Activated CD8-positive, alpha-beta memory T cell treated with anti-CD3 and anti-CD28 coated beads for 4 hours (primary cell): ENCODE measurements at places on chromosomes 5 and 9.

DNA sequence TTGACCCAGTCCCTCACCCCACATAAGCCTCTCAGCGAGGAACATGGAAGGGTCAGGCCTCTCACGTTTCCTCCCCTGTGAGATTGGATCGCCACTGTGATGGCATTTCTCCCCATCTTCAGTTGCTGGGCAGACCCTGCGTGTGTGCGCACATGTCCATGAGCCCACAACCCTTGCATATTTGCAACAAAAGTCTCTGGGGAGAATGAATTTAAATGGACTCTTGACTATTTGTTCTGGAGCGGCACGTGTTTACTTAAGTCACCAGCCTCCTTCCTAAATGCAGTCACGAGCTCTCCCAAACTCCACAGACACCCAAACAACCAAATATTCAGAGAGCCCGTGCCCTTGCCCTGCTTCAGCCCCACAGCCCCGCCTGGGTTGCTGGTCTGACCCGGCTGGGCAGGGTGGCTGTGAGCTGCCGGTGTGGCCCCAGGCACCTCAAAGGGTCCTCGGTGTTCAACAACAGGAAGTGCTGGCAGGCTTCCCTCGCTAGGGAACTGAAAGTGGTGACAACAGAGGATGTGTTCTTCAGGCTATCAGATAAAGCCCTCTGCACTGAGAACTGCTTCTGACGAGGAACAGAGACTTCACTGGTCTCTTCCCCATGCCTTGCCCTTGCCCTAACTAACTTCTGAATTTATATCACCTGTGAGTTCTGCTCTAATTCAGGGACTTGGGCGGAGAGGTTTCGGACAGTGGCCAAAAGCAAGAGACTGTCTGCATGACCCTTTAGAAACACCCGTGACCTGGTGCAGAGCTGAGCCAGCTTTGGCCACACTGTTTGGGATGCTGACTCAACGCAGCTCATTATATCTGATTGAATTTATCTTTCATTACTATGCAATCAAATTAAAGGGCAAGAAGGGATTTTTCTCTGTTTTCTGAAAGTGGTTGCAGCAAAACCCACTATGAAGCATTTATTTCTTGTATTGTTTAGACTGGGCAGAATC, 19.2 kb upstream of the CD180 start:
- DNase-seq, result peak; percentile 20

DNA sequence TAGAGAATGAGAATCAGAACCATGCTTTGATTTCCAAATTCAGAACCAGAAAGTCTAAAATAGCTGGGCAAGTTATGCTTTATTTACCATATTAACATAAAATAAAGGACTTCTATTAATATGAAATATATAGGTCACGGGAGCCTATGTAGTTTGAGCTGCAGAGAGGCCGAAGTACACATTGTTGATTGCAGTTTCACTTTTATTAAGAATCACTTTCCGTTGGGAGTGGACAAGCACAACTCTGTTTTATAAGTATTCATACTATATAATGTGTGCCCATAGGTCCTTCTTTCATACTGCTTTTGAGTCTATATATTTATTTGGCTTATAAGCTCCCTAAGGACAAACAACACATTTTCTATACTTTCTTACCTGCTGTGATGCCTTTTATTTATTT, 58.7 kb upstream of the DMRT3 start:
- no peak for DNase-seq

DNA sequence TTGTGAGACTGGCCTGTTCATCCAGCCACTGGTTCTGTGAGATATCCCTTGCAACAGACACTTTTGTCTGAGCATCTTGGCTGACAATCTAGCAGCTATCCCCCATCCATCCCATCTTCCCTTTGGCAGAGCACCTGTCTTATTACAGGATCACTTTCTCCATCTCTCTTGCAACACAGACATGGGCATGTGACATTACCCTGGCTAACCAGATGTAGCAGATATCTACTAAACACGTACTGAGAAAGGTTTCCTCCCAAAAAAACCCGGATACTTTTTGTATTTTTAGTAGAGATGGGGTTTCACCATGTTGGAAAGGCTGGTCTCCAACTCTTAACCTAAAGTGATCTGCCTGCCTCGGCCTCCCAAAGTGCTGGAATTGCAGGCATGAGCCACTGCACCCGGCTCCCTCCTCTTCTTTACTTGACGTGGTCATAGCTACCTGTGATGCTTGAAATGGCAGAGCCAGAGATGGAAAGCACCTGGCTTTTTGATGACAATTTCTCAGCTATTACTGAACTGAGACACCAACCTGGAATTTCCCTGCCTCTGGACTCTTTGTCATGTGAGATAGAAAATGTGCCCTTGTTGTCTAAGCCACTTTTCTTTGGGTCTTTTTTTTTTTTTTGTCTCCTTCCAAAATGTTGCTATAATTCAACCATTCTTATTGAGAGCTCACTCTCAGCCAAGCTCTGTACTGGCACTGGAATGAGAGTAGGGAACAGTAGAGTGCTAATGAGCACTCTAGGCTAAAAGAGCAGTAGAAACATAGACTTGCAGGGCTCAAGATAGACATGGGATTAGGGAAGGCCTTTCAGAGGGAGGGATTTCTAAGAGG, 32.6 kb downstream of the FNBP1 start:
- no peak for DNase-seq

GRCh38 chr5:12959713-12960112, 984.8 kb downstream of the DNAH5 start:
- DNase-seq, result no peak

GRCh38 chr9:87147839-87148238, 200.5 kb upstream of the GAS1 start:
- no peak for DNase-seq

DNA sequence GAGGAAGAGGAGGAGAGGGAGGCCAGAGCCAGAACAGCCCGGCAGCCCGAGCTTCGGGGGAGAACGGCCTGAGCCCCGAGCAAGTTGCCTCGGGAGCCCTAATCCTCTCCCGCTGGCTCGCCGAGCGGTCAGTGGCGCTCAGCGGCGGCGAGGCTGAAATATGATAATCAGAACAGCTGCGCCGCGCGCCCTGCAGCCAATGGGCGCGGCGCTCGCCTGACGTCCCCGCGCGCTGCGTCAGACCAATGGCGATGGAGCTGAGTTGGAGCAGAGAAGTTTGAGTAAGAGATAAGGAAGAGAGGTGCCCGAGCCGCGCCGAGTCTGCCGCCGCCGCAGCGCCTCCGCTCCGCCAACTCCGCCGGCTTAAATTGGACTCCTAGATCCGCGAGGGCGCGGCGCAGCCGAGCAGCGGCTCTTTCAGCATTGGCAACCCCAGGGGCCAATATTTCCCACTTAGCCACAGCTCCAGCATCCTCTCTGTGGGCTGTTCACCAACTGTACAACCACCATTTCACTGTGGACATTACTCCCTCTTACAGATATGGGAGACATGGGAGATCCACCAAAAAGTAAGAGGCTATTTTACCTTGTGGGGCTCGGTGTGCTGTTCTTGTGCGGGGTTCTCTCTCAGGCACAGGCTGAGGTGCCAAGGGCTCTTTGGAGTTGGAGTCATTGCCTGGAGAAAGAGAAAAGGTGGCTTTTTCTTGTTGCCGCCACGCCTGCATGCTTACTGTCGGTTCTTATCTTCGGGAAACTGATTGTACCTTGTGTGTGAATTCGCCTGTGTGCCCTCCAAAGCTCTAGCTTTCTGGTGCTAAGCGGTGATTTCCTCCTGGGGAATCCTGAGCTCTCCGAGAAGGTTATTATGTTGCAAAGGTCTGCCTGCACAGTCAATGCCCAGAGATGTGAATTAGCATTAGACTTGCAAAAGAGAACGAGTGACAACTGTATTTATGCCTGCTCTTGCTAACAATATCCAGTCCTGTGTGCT, at the start of gene ISL1:
Gene ISL1, plus strand, starts transcription at position 318 of the 991 bp plus-strand sequence. Its CDS starts 224 bp downstream, at position 542.
- DNase-seq, result no peak

DNA sequence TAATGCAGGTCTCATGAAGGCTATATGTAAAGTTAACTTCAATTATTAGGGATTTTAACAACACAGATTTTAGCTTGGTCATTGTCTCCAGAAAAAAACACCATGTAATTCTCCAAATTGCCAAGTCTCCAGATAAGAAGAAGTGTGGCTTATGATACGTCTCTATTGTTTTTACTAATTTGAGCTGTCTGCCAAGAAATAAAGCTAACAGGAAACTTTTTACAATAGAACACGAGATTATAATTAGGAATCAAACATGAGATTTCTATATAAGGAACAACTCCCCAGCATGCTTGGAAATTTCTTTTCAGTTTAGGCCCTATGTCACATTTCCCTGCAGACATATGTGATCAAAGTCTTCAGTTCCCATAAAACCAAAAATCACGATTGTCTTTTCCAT, 142.7 kb downstream of the MCTP1 start:
- no peak for DNase-seq

DNA sequence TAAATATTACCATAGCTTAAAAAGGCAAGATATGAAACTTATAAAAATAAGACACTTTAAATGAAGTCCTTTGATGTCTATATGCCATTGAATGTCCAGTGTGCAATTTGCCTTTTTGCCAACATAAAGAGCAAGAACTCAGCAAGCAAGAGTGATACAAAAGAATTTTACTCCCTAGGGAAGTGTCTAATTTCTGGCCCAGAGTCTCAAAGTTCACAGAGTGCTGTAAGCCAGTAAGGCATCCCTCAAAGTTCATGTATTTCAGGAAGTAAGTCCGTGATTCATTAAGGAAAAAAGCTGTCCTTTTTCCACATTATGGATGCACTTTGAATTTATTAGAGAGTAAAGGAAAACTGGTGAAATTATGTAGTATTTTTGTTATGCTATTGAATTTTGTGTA, 185.2 kb downstream of the CCDC171 start:
- no peak for DNase-seq

DNA sequence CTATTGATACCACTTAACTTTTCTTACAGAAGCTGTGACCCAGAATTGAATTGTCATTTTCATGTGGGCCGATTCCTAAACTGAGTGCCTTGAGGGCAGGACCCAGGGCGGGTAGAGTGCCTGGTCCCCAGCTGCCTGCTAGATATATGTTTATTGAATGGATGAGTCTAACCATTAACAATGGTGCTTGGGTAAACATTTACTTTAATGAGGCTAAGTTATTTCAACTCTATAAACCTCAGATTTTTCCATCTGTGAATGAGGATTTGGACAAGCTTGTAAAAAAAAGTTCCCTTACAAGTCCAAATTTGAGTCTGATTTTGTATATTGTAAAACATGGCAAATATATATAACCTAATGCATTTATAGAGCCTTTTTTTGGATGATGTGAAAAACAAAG, 181.8 kb upstream of the ELL2 start:
- no peak for DNase-seq

- DNase-seq, result no peak
Measured at GRCh38 chr5:99614888-99615287, 686.1 kb upstream of the CHD1 start.

GRCh38 chr5:619444-619843, 7.3 kb downstream of the CEP72 start:
- DNase-seq, result no peak

GRCh38 chr5:673831-674629, 19.1 kb downstream of the TPPP start:
- no peak for DNase-seq

GRCh38 chr9:13181652-13182051, 97.8 kb downstream of the MPDZ start:
- DNase-seq, result no peak

DNA sequence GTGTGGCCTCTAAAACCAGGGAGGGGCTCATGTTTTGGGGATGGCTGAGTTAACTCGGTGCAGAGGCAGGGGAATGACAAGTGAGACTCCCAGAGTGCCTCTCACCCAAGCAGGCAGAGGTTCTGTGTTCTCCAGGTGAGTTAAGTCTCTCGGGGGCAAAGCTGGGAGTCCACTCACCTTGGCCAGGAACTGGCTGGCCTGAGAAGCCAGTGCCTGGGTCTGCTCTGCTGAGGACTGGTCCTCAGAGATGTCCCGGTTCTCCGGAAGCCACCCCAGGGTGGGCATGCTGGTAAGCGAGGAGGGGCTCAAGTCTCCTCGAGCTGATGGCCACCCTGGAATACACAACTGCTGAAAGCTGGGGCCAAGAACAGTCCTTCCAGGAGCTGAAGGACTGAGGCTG, 20.4 kb downstream of the AKNA start:
- DNase-seq, result no peak

DNA sequence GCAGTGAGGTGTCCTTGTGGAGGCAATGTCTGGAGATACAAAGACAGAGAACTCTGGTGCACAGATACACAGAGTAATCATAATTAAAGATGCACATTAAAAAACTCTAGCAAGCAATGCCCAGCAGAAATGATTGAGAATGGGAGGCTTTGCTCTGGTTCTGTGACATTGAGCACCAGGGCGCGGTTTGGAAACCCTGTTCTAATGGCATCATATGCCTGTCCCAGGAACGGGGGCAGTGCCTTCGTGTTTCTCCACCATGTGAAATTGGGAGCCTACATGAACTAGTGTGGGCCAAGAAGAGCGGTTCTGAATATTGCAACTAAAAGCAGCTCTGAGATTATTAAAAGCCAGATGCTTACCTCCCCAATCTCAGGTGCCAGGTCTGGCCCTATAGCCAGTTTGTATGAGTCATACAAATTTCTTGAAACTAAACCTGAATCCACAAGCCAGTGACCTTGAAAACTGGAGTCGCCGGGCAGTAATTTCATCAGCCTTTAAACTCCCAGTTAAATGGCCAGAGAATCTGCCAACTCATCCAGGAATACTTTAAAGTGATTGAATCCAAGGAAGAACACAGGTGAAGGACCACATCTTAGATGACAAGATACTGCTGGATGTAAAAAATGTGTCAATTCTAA, 22.2 kb upstream of the CTSL start:
- DNase-seq, result no peak

- no peak for DNase-seq
Measured at GRCh38 chr5:84274585-84275468, 109.9 kb downstream of the EDIL3 start.
